CD8-positive, alpha-beta memory T cell (primary cell): ENCODE measurements at places on chromosomes 13 and 19. TPM values are rescaled to one million over a fixed set of nuclear protein-coding genes. Genes with fewer than 3 reads are reported as not detected.

DNA sequence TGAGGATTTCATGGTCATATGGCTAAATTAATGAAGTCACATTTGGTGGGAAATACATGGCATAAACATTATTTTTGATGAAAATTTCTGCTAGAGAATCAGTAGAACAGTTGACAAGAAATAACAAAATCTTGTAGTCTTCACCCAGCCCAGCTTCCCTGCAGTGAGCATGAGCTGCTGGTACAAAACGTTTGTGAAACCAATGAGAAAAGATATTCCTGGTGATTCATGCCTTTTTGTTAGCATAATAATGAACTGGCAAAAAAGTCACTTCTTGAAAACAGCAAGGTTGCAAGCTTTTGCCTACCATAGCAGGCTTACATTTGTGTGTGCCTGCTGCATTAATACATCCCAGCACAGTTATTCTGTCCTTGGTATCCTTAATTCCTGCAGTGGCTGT, 475.9 kb upstream of the HTR2A start:
- H3K4me3 ChIP-seq, result no peak overlapping the region
- no peak overlapping the region for H3K27ac ChIP-seq
- no peaks in the 10 kb centered on the region for H3K36me3 ChIP-seq
- no peak for DNase-seq
- H3K4me1 ChIP-seq, result no peaks in the 10 kb centered on the region

DNA sequence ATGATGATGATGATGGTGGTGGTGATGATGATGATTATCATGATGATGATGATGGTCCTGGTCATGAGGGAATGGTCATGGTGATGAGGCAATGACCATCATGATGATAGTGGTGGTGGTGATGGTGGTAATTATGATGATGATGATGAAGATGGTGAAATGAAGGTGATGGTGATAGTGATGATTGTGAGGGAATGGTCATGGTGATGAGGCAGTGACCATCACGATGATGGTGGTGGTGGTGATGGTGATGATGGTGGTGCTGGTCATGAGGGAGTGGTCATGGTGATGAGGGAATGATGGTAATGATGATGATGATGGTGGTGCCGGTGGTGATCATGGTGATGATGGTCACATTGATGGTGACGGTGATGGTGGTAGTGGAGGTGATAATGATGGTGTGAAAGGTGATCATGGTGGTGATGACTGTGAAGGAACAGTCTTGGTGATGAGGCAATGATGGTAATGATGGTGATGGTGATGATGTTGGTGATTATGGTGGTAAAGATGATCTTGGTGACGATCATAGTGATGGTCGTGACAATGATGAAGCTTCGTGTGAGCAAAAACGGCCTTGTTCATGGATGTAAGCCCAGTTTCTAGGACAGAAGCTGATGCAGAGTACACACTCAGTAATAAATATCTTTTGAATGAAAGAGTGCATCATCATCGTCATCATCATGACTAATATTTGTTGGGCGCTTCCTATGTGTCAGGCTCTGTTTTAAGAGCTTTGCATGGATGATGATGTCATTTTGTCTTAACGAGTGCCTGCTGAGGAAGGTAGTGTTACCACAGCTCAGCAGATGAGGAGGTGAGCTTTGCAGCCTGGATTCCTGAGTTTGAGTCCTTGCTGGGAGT, 17.3 kb downstream of the SBK2 start:
- no peak overlapping the region for H3K4me3 ChIP-seq
- no peak for DNase-seq
- peaks cover 5% of the 10 kb centered on the region for H3K4me1 ChIP-seq
- no peak overlapping the region for H3K27ac ChIP-seq

- no peaks in the 10 kb centered on the region for H3K36me3 ChIP-seq
- no peak for DNase-seq
- no peaks in the 10 kb centered on the region for H3K27me3 ChIP-seq
- peaks cover 32% of the 10 kb centered on the region for H3K4me1 ChIP-seq
- H3K4me3 ChIP-seq, result no peak overlapping the region
Observed at GRCh38 chr19:7709932-7710460, 8.1 kb upstream of the FCER2 start.

GRCh38 chr13:59750860-59751259, 412.9 kb downstream of the DIAPH3 start:
- H3K27me3 ChIP-seq, result no peaks in the 10 kb centered on the region
- no peak overlapping the region for H3K4me3 ChIP-seq
- no peak overlapping the region for H3K27ac ChIP-seq

DNA sequence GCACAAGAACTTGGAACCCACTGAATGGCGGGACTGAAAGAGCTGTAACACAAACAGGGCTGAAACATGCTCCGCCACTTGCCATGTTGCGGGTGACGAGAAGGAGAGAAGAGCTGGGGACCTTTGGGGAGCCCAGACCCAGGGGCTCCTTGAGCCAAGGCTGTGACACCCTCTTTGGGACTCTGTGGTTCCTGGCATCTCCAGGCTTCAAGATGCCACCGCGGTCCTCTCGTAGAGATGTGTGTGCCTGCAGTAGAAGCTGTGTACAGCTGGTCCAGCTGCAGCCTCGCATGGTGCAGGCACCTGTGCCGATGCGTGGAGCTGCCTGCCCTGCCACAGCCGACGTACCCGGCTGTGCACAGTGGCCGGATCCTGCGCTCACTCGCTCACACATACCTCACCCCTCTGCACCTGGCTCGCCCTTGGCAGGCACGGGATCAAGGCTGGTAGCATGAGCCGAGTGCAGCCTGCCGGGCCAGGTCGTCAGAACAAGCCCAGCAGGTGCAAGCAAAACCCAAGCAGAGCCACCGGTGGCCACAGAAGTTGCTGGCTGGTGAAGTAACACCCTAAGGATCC, 1385.8 kb downstream of the PCDH9 start:
- no peak overlapping the region for H3K4me3 ChIP-seq
- H3K27ac ChIP-seq, result no peak overlapping the region
- H3K27me3 ChIP-seq, result no peaks in the 10 kb centered on the region
- H3K4me1 ChIP-seq, result no peaks in the 10 kb centered on the region

GRCh38 chr13:68550330-68550729, 1320.2 kb upstream of the PCDH9 start:
- H3K4me1 ChIP-seq, result no peaks in the 10 kb centered on the region
- DNase-seq, result no peak
- H3K4me3 ChIP-seq, result no peak overlapping the region
- H3K27ac ChIP-seq, result no peak overlapping the region
- H3K36me3 ChIP-seq, result no peaks in the 10 kb centered on the region

Gene MEF2B
- 1.5 TPM for total RNA-seq

Gene LHB
- total RNA-seq, result not detected
